ENCODE measurements at places on chromosomes 12 and 14. TPM values are rescaled to one million over a fixed set of nuclear protein-coding genes. Genes with fewer than 3 reads are reported as not detected.
A peak's percentile ranks its signal among the peaks of the same experiment; 100 is the strongest.

GRCh38 chr14:39228044-39228443 is 5.7 kb upstream of the MIA2 start:
- no peak for DNase-seq

APOF gene
- total RNA-seq = not detected

- no peak for DNase-seq
Measured at GRCh38 chr14:103623883-103624482, 5.0 kb upstream of the KLC1 start.

AMN gene
- total RNA-seq = 0.20 TPM

- peak; percentile 44 for DNase-seq
Measured at GRCh38 chr12:116697305-116697704, 40.6 kb downstream of the SPRING1 start.

GRCh38 chr14:105532735-105533141 is 6.4 kb downstream of the TMEM121 start:
- DNase-seq = peak; percentile 41

BMAL2 gene
- 22.8 TPM for total RNA-seq

ABCC9 gene
- under 0.01 TPM for total RNA-seq

TCL1B gene
- not detected for total RNA-seq

DNA sequence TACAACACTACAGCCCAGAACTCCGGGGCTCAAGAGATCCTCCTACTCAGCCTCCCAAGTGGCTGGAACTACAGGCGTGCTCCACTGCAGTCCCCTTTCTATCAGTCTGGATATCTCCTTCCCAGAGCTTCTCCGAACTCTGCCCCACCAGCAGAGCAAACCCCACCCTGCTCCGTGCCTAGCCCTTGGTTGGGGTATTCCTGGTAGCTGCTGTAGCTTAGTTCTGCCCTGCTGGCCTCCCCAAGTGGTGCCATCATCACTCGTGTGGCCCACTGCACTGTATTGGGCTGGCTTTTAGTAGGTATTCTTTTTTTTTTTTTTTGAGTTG is 9.5 kb downstream of the HSP90AA1 start:
- no peak for DNase-seq

DNA sequence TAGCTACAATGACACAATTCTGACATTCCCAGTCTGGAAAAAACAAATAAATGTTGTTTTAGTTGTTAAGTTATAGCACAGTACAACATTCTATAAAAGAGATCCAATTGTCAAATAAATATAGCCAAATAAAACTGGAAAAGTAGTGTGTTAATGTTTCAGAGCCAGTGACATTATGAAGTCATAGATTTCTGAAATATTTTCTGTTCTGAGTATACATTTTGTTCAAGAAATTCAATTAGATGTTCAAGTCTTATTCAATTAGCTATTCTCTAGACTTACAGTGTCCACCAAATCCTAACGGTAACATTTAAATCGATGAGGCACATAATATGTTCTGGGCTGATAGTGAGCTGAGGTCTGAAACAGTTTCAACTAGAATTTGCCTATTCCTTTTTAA is 196.1 kb upstream of the ABCD2 start:
- DNase-seq = no peak

- DNase-seq = no peak
Measured at GRCh38 chr12:46468813-46469212, 96.2 kb upstream of the SLC38A2 start.

GRCh38 chr12:123931686-123932321 is 40.8 kb downstream of the CCDC92 start:
- DNase-seq = no peak

DNA sequence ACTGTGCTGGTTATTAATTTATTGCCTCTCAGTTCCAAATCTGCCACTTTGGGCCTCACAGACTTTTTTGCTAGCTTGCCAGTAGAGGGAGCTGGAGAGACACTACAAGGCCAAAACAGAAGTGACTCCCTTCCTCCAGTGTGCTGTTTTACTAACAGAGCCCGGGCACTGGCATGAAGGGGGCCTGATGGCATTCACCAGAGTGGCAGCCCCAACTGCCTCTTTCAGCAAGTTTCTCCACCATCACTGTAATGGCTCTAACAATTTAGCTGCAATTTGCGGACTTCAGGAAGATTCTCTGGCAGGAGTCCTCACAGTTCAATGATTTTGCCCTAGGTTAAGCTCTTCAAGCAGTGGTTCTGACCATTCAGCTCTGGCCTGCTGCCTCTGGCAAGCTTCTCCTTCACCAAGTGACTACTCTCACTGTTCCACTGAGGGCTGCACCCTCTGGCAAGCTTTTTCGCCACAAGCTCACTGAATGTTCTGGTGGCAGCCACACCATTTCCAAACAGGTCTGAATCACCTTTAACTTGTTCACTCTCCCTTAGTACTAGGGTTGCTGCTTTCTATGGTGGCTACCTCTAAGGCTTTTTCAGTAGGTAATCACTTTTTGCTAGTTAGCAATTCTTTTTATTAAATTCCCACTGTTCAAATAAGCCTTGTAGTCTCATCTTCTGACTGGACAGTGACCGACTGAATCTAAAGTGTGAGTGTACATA is 104.9 kb downstream of the ZC3H14 start:
- peak; percentile 84 for DNase-seq

- no peak for DNase-seq
Measured at GRCh38 chr12:66137937-66138336, 7.4 kb upstream of the LLPH start.

Data from lung microvascular endothelial cell (primary cell).